SK-N-SH (cell line): ENCODE measurements at places on chromosomes 11 and 22. TPM values are rescaled to one million over a fixed set of nuclear protein-coding genes. Genes with fewer than 3 reads are reported as not detected.

CALCA gene
- polyA plus RNA-seq, result not detected in 2 replicates

PNPLA3 gene
- polyA plus RNA-seq, result 2.4 and 3.2 TPM in 2 replicates

C11orf52 gene
- polyA plus RNA-seq, result not detected in 2 replicates

OR52N4 gene
- polyA plus RNA-seq, result 0.10 TPM in 1 of 2 replicates, not detected in the other

SPTBN2 gene
- polyA plus RNA-seq, result 16.2 and 19.7 TPM in 2 replicates

ZNF214 gene
- 1.4 and 2.5 TPM in 2 replicates for polyA plus RNA-seq
